ENCODE measurements at places on chromosomes 4 and X.
A peak's percentile ranks its signal among the peaks of the same experiment; 100 is the strongest.

- DNase-seq: no peak
Measured at GRCh38 chr4:156568484-156568883, 403.1 kb downstream of the PDGFC start.

DNA sequence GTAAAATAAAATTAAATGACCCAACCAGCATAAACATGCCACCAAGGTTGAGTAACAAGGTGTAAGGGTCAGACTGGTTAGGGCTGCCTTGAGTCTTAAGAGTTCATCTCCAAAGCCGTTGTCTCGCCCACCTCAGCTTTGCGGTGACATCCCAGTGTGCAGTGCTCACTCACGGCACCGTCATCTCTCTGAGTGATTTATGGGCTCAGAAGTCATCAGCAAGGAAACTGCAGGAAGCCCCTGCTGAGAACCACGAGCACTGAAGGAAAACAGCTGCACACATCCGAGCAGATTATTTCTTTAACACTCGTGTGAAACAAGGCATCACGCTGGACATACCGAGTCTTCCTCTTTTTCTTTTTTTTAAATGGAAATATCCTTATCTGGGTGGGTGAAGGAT is 411.1 kb downstream of the TRIML1 start:
- DNase-seq: no peak

DNA sequence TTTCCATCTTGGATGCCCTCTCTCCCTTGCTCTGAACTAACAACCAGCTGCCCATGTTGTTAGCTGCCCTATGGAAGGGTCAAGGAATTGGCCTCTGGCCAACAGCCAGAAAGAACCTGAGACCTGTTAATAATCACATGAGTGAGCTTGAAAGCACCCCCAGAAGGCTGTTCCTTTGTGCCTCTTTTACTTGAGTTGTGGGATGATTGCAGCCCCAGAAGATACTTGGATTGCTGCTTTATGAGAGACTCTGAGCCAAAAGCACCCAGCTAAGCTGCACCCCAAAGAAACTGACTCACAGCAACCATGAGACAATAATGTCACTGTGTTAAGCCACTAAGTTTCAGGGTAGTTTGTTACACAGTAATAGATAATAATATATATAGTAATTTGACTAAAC is 73.3 kb downstream of the FRYL start:
- DNase-seq: no peak

DNA sequence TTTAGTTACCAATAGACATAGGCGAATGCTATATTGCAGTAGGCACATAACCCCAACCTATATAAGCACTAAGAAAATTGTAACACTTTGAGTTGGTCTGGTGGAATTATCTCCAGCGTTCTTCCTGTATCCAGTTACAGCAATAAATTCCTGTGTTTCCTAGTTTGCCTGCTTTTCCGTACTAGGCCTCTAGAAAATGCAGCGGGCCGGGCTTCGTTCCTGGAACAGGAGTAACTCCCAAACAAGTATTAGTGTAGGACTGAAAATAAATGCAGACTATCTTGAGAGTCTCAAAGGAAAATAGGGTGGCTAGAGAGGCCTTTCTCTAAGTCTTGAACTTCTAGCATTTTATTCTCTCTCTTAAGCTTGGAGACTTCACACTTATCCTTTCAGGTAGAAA is 159.8 kb downstream of the OR13H1 start:
- no peak for DNase-seq

- no peak for DNase-seq
Measured at GRCh38 chrX:69357317-69357716, 146.8 kb upstream of the NALF2 start.

DNA sequence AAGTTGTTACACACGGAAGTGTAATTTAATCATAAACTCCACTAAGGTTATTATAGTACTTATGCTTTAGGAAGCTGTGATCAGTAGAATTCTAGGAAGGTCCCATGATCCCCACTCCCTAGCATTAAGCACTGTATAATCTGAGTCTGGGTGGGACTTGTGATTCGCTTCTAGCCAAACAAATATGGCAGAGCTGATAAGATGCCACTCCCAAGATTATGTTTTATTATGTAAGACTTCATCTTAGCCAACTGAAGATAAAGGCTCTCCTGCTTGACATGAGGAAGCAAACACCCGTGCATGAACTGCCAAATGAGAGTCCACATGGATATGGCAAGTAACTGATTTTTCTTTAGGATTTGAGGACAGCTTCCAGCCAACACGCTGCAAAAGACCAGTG is 186.4 kb upstream of the NDST3 start:
- DNase-seq: no peak

DNA sequence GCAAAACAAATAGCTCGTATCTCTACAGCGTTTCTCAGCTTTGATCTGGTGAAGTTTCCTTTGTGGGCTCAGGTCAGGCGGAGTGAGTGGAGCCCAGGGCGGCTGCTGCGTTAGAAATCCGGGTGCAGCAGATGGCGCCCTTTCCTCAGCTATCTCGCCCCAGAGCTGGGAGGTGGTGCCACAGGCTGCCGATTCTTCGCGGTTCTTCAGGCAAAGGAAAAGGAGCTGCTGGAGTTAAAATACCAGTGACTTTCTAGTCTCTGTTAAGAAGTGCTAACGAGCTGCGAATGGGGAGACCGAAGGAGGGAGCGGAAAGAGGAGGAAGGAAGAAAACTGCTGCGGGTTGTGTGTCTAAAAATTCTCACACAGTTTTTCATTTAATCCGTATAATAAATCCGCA is 114.6 kb downstream of the CPE start:
- DNase-seq: no peak

DNA sequence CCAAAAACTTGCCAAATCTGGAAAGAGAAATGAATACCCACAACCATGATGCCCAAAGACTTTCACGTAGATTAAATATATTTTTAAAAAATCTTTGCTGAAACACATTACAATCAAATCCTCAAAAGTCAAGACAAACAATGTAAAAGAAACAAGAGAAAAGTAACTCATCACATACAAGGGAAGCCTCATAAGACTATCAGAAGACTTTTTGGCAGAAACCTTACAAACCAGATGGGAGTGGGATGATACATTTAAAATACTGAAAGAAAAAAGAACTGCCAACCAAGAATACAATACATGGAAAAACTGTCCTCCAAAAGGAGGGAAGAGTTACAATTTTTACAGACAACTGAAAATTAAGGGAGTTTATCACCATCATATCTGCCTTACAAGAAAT is 319.0 kb upstream of the INTU start:
- no peak for DNase-seq

GRCh38 chrX:19172741-19173140 is 50.5 kb upstream of the ADGRG2 start:
- no peak for DNase-seq

DNA sequence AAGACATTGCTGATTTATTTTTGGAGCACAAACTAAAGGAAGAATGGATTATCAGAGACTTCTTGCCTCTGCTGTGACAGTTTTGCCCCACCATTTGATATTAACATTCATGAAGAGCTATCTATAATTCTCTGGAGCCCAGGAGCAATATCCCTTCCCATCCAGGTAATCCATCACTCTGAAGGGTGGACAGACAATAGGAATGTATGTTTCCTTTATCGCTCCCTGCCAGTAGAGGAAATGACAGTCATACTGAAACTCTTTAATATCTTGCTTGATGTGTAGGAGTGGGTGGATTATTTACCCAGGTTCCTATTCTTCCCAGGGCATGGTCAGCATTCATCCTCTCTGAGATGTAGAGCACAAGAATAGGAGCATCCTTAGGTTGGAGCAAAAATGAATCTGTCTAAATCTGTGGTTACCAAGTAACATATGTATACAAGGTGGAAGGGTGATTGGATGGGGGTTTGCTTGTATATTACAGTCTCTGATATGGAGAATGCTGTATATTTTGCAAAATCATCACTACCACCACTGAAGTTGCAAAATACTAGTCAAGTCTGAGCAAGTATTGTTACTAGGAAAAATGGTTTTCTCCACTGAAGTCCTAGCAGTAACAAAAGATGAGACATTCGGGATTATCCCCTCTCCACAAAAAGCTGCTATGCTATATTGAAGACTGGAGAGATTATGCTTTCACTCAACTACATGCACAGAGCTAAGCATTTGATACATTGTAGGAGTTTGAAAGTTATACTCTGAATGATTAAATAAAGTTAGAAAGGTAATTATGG is 151.6 kb downstream of the CBLL2 start:
- DNase-seq: no peak

DNA sequence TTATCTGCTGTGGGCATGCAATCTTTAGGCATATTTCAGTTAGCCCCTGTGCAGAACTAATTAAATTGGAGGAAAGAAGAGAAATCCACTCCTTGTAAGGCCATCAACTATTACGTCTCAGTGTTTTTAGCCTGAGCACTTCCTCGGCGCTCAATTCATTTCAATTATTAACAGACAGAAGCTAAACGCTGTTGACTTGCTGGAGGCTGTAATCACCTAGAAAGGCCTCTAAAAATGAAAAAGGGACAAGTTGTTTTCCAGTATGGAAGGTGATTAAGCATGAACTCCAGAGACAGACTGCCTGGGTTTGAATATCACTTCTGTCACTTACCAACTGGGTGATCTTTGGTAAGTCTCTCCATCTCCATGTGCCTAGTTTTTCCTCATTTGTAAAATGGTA is 59.6 kb downstream of the LEF1 start:
- DNase-seq: no peak

GRCh38 chr4:188370777-188371176 is 231.5 kb downstream of the TRIML1 start:
- no peak for DNase-seq

GRCh38 chr4:33841120-33841519 is 2403.2 kb downstream of the ARAP2 start:
- DNase-seq: no peak

GRCh38 chr4:125693228-125693627 is 378.5 kb downstream of the FAT4 start:
- DNase-seq: no peak

DNA sequence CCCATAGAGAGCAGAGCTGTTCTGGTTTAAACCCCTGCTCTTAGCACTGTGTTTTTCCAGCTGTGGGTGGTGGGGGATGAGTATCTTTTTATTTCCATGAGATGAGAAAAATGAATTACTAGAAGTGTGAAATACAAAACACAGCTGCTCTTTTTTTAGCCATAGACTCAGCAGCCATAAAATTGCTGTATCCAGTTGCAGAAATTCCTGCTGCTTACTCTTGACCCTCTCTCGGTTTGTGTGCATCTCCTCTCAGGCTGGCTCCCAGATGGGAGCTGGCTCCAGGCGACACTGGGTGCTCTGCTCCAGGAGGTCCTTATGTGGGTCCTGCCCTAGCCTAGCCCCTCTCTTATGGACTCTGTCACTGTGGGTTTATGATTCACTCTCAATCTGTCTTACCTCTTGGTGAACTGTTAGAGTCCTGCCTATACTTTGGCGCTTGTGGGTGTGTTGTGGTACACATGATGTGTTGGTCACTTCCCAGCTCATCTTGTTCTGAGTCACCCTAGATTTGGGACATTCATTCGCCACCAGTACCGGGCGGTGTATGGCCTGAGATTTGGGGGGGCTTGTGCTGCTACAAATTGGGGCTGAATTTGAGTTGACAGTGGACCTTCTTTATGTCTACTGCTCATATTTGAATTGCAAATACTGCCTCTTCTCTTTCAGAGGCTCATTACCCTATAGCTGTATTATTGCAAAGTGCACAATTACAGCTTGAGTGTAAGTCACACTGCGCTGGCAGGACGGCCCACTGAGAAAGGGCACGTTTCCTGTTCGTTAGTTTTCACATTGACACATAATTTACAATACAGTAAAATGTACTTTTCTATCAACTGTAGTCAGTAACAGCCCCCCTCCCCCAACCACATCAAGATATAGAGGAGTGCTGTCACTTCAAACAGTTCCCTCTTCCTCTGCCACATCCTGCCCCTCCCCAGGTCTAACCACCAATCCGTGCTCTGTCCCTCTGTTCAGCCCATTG is 46.9 kb upstream of the MSANTD1 start:
- DNase-seq: peak; percentile 24

DNA sequence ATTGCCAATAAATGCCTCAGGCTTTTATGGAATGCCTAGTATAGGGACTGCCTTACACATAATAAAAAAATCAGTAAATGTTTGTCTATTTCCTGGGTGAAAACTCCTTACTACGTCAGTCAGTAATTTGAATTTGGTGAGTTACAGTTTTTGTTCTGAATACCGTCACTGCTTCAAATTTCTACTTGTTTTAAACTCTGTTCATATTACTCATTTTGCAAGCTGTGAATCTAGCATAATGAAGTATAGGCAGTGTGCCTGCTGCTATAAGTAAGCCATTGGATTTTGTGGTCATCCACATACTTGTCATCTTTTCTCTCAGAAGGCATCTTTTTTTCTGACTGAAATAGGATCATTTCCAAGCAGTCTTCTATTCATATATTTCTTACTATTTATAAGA is 43.1 kb downstream of the SYNPO2 start:
- DNase-seq: no peak

DNA sequence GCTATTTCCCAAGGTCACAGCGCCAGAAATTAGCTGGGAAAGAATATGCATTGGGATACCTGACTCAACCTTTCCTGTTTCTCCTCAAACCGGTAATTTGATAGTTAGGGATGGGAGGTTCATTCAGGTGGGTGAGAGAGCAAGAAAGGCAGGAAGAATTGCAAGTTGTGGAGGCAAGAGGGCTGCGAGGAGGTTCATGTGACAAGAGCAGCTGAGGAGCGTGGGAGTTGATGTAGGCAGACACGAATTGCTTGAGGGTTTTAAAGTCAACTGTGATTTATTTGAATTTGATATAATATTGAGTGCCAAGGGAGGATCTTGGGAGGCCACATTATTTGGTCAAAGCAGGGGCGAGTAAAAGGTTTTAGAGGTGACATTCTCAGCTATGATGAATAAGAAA is 329.0 kb downstream of the STIM2 start:
- DNase-seq: no peak

DNA sequence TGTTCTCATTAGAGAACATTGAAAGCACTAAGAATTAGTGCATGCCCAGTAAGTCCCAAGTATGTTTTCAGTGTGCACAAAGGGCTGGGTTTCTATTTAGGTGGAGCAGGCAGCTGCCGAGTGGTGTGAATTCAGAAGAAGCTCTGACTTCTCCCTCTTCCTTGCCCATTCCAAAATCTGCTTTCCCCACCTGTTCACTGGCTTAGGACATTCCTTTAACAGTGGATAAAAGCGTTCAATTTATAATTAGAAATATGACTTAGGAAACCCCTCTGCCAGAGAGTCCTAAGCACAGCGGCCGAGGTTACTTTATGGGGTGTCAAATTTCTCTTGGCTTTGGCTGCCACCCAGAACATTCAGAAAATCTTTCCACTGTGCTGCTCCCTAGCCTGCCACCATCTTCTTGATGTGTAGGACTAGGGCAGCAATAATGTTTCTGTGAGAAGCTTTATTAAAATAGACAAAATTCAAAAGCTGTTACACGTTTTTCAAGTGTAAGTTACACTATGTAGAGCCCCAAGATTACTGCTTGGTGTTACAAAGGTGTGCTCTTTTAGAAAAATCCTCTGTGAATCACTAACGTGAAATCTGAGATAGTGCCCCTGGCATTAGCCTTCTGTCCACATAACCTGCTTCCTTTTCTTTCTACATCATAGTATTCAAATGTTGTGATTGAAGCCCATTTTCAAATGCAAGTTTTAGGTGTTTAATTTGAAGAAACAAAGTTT is 191.6 kb upstream of the ANKRD50 start:
- DNase-seq: no peak

GRCh38 chrX:87403551-87403950 is 114.1 kb upstream of the KLHL4 start:
- DNase-seq: no peak

GRCh38 chr4:151039733-151040132 is 24.6 kb upstream of the LRBA start:
- DNase-seq: no peak

Data from stimulated activated CD8-positive, alpha-beta memory T cell treated with anti-CD3 and anti-CD28 coated beads, Interleukin-4, amount 100 ng/mL, for 4 hours (primary cell).